GF-D8 (cell line): ENCODE measurements at places on chromosomes 16 and 17.

DNA sequence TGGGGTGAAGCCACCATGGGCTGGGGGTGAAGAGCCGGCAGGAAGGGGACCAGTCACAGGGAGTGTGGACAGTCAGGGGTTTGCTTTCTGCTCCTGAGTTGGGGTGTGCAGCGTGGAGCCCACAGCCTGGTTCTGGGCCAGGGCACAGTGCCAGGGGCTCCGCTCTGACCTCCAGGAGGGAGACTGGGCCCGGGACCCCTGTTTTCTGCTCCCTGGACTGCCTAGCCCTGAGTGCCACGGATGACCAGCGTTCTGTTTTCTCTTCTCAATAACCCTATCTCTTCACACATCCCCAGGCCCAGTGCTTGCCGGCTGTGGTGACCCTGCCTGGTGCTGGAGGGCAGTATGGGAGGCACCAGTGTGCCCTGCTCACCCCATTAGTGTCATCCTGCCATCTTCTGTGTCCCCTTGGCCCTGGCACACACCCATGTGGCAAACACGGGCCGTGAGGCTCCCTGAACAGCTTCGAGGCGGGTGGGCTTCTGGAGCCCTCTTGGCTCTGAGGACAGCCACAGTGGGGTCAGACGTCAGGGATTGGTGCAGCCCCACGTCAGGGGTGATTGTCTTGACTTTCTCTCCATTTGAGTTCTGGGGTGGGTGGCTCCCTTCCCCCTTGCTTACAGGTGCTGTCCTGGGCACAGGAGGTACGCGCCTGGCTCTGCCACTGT, 1.1 kb downstream of the CEMP1 start:
- DNase-seq, result no peak

- no peak for DNase-seq
Observed at GRCh38 chr16:67446968-67447507, 16.1 kb downstream of the HSD11B2 start.

DNA sequence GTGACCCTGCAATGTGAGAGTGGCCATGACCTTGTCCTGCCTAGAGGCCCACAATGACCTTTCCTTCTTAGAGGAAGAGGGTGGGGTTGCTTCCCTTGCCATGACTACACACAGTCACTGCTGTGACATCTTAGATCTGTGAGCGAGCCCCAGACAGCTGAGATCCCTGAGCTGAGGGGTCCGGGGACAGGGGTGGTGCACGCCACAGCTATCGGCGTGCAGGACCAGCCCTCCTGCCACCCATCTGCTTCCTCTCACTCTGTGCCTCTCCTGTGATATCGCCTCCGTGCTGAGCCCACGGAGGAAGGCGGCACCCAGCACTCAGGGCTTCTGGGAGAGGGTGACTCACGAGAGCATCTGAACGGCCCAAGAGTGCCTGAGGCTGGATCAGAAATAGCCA, 35.2 kb downstream of the KIAA0513 start:
- DNase-seq, result no peak

- DNase-seq, result no peak
Observed at GRCh38 chr16:57366544-57367040, 5.7 kb upstream of the CX3CL1 start.

DNA sequence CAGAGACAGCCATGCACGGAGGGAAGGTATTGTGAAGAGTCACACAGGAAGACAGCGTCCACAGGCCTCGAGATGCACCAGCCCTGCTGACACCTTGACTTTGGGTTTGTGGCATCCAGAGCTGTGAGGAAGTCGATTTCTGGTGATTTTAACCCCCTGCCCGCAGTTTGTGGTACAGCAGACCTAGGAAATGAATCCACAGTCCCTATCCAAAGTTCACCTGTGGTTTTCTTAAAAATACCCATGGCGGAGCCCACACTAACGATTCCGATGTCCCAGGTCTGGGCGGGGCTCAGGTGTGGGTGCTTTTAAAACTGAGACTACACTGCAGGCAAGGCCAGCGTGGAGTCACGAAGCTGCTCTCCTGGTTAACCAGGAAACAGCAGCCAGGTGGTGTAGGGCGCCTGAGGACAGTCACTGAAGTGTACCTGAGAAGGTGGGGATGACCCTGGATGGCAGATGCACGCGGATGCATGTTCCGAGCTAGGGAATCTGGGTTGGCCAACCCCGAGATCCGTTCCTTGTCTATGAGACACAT, 14.4 kb upstream of the MEAK7 start:
- no peak for DNase-seq

- no peak for DNase-seq
Observed at GRCh38 chr16:65219786-65220185, 97.9 kb upstream of the CDH11 start.

DNA sequence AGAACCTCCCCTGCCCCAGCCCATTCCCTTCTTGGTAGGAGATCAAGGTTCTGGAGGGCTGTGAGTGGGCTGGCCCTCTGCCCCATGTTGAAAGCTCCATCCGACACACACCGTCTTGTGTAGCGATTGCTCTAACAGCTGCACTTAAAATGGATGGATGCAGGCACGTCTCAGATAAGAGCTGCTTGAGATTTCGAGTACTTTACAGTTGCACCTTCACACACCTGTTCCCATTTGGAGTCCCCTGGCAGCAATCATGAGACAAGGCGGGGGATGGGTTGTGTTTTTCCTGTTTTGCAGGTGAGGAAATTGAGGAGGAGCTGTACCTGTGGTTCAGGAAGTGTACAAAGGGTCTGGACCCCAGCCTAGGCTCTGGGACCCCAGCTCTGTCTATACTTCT, 25.6 kb upstream of the TAC4 start:
- no peak for DNase-seq

- peak; percentile 25 for DNase-seq
Observed at GRCh38 chr16:28010671-28011070, 52.8 kb downstream of the GSG1L start.

- DNase-seq, result no peak
Observed at GRCh38 chr16:88886845-88887521, 20.5 kb upstream of the PABPN1L start.
